ENCODE measurements at places on chromosomes 3 and 15.

GRCh38 chr3:183159333-183159732 lies 3.2 kb downstream of the LAMP3 start:
- DNase-seq: no peak

DNA sequence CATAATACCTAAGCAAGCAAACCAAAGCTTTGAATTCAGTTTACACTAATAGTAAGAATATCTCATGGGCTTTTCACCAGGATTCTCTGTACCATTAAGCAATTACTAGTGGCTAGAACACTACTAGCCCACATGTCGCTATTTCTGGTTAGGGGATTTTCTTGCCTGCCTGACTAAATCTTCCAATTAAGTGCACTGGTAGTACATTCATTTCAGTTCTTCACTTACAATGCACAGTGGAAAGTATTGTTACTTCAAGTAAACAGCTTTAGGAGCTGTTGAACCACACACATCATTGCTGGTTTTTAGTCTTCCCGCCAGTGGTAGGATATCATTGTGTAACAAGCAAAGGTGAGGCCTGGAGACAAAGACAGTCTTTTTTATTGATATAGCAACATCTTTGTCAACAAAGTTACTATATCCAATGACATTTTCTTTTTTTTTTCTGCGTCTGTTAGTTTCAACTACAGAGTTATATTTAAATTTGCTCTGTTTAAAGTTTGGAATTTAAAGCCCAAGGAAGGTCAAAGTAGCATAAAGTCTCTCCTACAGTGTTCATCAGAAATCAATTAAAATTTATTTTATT lies 826.8 kb upstream of the NR2F2 start:
- no peak for DNase-seq

- DNase-seq: no peak
Measured at GRCh38 chr15:63553388-63553791, 43.8 kb upstream of the FBXL22 start.

DNA sequence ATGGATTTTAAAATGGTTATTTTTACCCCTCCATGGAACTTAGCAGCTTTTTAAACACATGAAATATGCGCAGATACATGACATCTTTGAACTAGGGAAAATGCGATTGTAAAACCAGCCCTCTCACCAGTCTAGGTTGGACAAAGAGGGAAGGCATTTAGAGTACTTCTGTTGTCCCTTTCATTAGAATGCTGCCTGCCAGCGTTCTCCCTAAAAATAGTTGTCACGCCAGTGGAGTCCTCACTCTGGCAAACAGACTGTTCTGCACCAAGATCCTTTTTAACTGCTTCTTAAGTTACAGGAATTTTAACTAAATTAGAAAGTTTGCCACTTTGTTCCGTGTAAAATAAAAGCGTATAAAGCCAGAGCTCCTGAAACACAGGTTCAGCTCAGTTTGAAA lies 295.3 kb downstream of the VPS13C start:
- no peak for DNase-seq

GRCh38 chr3:71429597-71429988 lies 153.9 kb downstream of the FOXP1 start:
- no peak for DNase-seq

- no peak for DNase-seq
Measured at GRCh38 chr3:187169231-187169960, 27.9 kb upstream of the RTP1 start.

- no peak for DNase-seq
Measured at GRCh38 chr15:31302778-31303725, 23.6 kb upstream of the KLF13 start.

DNA sequence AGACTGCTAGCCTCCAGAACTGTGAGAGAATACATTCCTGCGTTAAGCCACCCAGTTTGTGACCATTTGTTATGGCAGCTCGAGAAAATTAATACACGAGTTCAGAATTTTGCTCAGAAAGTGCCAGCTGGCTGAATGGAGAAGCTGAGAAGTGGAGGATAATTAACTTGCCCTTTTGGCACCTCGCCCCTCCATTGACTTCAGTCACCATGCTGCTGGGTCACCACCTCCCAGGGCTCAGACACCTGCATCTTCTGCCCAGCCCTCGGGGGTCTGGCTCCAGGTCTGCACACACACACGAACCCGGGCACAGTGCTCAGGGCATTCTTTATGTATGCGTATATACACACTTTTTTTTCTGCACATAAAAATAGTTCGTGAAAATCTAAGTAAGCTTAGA lies 32.0 kb downstream of the AMOTL2 start:
- no peak for DNase-seq

DNA sequence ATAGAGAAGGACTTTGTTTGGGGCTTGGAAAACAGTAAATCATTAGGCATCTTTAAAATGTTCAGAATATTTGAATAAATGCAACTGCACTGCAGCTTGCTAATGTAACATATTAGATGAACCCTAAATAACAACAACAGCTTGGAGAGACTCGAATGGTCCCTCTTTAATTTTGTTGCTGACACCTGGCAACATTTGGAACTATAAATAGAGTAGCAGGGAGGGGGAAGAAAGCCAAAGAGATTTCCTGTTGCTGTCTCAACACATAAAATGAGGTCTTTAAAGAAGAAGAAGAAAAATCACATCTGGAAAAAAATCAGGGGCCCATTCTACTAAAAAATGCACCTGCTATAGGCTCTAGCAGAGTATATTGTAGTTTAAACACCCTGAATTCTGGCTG lies 49.9 kb upstream of the DPPA4 start:
- no peak for DNase-seq

DNA sequence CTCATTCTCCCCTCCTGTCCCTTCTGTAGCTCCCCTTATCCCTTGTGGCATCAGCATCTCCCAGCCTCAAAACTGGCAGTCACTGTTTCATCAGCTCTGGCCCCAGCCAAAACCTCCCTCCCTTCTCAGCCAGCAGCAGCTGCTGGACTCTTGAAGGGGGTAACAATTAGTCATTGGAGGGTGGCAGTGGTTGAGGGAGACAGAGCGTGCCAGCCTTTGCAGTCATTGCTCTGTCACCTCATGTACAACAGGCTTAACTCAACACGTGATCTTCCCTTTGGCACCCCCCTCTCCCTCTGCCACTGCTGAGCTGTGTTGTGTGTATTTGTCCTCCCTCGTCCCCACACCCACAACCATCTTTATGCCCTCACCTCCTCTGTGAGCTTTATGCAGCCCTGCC lies 28.2 kb downstream of the RBP2 start:
- no peak for DNase-seq

DNA sequence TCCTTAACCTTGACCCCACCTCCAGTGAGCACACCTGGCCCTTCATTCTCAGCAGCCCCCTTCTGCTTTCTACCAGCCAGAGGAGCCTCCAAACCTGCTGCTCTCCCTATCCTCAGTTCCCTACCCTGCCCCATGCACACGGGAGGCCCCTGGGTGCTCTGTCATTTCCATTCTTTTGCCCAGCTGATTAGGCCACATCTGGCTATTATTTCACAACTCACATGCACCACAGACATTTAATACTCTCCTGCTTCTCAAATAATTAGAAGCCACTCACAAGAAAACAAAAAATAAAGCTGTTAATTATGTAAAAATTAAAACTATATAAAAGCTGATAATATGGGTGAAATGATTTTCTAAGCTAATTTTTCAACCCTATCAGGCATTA lies 50.7 kb downstream of the MYLK start:
- no peak for DNase-seq

- no peak for DNase-seq
Measured at GRCh38 chr3:125123451-125124305, 67.9 kb upstream of the HEG1 start.

DNA sequence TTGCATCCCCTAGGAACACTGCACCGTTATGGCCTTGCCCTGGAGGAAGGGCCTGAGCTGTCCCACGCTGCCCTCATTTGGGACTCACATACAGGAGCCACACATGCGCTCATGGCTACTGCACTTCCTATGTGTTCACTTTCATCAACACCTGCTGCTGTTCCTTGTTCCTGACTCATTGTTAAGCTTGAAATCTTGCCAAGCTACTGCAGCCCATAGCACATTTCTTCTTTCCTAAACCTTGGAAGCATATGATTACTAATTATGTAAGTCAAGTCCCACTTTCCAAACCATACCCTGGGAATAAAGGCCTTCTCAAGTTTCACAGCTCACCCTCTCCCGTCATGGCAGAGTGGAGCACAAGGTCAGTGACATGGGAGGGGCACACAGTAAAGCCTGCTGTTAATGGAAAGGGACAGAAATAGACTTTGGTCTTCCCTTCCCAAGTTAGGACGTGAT lies 307.9 kb downstream of the CLSTN2 start:
- DNase-seq: no peak

DNA sequence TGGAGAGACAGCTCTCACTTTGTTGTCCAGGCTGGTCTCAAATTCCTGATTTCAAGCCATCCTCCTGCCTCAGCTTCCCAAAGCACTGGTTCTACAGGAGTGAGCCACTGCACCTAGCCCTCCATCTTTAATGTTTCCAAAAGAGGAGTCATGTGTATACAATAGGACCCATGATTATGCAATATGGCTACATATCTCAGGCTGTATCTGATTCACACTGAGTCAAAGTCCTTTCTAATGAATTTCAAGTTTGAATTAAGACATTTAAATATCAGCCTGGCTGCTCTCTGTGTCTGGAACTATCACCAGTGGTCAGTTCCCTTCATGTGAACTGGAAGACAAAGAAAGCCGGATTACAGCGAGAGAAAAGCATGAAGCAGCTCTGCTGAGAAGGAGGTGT lies 90.5 kb downstream of the MINAR1 start:
- DNase-seq: no peak

DNA sequence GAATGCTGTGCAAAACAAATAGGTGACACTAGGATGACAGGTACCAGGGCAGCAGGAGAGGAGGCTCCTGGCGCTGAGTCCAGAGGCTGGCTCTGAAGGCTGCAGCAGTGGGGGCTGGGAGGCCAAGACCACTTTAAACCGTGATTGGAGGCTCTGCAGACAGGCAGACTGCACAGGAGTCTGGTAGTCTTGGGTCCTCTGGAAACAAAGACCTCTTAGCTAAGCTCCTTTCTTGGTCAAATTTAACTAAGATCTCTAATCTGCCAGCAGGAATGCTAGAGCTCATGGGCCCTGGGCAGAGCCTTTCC lies 4.4 kb upstream of the MUSTN1 start:
- DNase-seq: no peak

DNA sequence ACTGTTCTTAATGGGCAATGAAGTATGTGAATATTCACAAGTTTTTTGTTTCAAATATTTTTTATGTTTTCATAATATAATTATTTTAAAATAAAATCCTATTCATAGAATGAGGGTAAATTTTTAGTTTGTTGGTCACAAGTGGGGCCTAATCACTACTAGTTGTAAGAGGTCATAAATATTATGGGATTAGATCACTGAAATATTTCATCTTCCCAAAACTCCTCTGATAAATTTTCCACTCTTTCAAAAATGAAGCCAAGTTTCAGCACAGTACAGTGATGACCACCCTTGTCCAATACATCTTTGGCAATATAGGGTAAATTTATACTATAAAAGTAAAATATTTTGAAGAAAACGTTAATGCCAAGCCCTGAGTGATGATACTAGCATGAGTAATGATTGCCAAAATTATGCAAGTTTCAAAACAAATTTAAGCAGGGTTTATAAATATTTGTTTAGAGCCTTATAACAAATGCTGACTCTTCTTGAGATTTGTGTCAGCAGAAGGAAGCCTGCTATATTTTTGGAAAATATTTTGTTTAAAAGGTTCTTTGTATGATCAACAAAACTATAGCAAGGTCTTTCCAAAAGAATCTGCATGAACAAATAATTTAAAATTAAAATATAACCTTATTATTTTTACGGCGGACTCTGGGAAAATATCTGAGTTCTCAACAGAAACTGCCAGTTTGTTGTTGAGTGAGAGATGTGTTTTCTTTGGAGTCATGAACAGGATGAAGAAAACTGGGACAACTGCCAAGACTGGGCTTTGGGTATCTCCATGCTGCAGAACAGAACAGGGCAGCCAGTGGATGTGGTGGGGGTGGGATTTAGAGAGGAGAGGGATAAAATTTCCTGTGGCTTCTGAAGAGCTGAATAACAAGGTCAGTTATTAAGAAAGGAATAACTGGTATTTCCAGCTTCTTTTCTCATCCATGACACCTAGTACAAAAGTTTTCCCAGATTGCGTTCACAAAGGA lies 17.9 kb upstream of the TM4SF1 start:
- DNase-seq: no peak
